ENCODE measurements at places on chromosomes 6 and 20. TPM values are rescaled to one million over a fixed set of nuclear protein-coding genes. Genes with fewer than 3 reads are reported as not detected.

BEND6 gene
- polyA plus RNA-seq: 6.0 TPM

TCP11 gene
- 1.9 TPM for polyA plus RNA-seq

BMP6 gene
- polyA plus RNA-seq: 7.5 TPM

MYB gene
- polyA plus RNA-seq: 4.4 TPM

SLC2A10 gene
- polyA plus RNA-seq: 15.4 TPM

SLC22A3 gene
- 3.8 TPM for polyA plus RNA-seq

BPIFA1 gene
- not detected for polyA plus RNA-seq

VARS1 gene
- polyA plus RNA-seq: 59.4 TPM

TNFRSF6B gene
- polyA plus RNA-seq: 1.4 TPM

GJA10 gene
- polyA plus RNA-seq: not detected

SPAG4 gene
- polyA plus RNA-seq: 2.2 TPM

SULF2 gene
- 80.7 TPM for polyA plus RNA-seq

RIN2 gene
- polyA plus RNA-seq: 38.2 TPM

THEMIS gene
- polyA plus RNA-seq: 0.04 TPM

SLC22A7 gene
- 2.0 TPM for polyA plus RNA-seq

BTBD3 gene
- polyA plus RNA-seq: 65.3 TPM

Measured in right renal cortex interstitium (tissue), 3 donors.